Breast epithelium (tissue), 4 donors: ENCODE measurements at places on chromosomes 13 and 19.

DNA sequence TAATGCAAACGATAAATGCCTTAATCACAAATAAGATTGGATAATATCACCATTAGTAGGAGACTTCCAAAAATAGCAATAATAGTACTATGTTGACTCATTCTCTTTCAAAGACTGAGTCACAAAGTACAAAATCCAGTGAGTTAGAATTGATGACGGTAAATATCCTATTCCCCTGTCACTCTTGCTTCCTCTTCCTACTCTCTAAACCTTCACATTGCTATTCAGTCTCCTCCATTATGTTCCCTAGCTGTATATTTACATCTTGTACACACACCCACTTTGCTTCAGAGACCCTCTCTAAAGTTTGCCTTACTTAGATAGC is 26.3 kb upstream of the INTS6 start:
- no peak for DNase-seq

GRCh38 chr13:79742923-79743322 is 262.0 kb downstream of the NDFIP2 start:
- no peak for DNase-seq

- DNase-seq: no peak
Measured at GRCh38 chr13:42667638-42668037, 93.7 kb downstream of the TNFSF11 start.

DNA sequence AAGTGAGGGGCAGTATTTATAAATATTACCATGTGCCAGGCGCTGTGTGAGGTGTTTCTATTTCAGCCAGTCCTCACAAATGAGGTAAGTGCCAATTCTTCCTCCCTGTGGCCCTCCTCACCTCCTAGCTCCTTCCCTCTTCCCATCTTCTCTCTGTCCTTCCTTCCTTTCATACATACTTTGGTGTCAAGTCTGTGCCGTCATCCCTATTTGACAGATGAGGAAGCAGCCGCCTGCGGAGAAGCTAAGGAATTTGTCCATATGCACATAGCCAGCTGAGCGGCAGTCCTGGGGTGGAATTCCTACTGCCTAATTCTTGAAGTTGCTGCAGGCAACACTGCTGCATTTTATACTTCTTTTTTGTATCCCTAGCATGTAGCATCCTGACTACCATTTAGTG is 150.8 kb downstream of the B3GLCT start:
- no peak for DNase-seq

DNA sequence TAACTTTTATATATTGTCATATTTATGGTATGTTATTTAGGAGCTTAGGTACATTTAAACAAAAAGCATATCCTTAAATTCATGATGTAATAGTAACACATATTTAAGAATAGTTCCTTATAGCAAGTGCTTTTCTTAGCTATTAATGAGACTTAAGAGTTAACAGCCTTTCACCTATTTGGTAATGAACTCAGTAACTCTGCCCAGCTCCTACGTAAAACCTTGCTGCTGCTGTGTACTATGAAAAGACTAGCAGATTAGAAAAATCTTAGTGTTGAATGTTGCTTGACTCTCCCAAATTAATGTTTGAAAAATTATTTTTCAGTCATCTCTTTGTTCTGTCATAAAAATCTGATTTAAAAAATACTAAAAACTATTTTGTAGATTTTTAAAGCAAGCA is 6.9 kb downstream of the GPR180 start:
- DNase-seq: no peak

DNA sequence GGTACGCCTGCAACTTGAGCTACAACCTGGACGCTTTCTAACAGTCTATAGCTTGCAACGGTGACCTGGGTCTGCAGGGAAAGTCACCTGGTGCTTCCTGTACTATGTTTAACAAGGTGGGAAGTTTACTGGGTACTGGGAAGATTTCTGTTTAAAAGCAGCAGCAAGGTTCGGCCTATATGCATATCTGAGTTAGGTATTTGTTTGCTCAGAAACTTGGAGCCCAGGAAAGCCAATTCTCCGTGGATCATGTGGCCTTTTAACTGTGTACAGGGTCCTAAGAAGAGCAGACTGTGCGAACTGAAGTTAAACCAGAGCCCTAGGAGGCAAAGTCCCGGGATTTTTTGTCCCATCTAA is 103.1 kb downstream of the STK24 start:
- no peak for DNase-seq
